Activated naive CD4-positive, alpha-beta T cell (primary cell): ENCODE measurements at places on chromosomes 6 and 20.

DNA sequence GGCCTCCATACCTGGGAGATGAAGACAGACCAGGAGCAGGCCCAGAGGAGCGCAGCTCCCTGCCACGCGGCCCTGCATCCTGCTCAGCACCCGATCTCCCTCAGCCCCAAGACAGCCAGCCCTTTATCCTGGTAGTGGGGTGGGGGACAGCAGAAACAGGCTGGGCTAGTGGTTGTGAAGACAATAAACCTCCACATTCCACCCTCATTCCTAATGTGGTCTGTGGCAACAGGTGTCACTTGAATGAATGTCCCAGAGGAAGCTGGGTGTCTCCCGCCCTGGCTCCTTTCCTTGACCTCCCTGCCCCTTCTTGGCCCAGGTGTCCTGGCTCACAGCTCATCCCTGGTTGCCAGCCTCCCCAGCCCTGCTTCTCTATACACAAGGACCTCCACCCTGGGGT is at the start of gene C6orf15:
TSS of gene C6orf15 (minus strand) at position 98 of the 400 bp plus-strand sequence. CDS start at position 78, 20 bp downstream.
- no peak for DNase-seq

DNA sequence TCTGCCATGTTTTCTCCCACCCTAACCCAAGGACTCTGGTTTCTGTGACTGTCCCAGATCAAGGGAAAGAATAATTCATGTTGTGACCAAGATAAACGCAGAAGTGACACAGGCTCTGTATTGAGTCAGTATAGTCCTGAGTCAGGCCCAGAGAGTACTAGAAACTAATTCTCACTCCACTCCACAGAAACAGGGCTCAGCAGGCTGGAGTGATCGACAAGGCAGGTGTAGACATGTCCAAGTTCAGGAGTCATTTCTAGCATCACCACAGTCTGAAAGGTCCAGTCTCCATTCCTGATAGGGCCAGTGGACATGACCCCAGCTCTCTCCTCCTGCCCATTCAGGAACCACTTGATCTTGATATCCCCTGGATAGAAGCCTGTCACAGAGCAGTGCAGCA is 2.7 kb downstream of the HLA-DOB start:
- no peak for DNase-seq

DNA sequence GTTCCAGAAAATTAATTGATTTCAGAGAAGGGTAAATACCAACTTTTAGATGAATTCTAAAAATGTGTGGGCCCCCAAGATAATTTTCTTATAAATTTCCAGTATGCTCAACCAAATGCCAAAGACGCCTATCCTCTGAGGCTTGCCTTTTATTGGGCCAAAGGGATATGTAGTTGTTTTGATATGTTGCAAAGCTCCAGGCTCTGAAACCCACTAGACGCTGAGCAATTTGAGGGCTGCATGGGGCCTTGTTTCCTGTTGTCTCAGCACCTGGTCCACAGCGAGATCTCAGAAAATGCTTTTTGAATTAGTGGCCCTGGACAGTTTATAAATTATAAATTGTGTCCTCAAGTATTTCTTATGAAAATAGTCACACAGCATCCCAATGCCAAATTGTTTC is 397.2 kb downstream of the SAMD5 start:
- DNase-seq = no peak

DNA sequence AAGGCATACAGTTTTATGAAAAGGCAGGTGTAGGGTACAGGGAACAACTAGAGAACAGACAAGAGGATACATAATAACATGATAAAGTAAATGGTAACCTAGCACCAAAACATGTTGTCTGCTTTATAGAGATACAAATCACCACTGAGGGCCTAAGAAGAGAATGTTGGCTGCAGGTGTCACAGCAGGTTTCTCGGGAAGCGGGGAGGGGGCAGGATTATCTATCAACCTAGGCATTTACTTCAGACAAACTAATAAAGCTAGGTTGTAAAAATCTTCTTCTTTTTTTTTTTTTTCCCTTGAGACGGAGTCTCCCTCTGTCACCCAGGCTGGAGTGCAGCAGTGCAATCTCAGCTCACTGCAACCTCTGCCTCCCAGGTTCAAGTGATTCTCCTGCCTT is 22.7 kb downstream of the PIM1 start:
- no peak for DNase-seq
